WERI-Rb-1 (cell line): ENCODE measurements at places on chromosomes 11 and 22.

DNA sequence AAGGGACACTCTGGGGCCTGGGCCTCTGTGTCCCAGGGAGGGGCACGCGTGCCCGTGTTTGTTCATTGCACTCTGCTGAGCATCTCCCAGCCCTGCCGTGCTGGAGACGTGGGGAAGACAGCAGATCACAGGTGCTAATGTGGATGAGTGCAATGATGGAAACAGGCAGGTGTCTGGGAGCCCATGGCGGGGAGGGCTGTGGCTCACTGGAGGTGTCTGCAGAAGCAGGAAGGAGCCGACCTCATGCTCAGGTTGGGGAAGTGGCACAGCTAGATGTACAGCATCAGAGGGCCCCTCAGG is 7.9 kb downstream of the TMEM258 start:
- DNase-seq, result no peak

DNA sequence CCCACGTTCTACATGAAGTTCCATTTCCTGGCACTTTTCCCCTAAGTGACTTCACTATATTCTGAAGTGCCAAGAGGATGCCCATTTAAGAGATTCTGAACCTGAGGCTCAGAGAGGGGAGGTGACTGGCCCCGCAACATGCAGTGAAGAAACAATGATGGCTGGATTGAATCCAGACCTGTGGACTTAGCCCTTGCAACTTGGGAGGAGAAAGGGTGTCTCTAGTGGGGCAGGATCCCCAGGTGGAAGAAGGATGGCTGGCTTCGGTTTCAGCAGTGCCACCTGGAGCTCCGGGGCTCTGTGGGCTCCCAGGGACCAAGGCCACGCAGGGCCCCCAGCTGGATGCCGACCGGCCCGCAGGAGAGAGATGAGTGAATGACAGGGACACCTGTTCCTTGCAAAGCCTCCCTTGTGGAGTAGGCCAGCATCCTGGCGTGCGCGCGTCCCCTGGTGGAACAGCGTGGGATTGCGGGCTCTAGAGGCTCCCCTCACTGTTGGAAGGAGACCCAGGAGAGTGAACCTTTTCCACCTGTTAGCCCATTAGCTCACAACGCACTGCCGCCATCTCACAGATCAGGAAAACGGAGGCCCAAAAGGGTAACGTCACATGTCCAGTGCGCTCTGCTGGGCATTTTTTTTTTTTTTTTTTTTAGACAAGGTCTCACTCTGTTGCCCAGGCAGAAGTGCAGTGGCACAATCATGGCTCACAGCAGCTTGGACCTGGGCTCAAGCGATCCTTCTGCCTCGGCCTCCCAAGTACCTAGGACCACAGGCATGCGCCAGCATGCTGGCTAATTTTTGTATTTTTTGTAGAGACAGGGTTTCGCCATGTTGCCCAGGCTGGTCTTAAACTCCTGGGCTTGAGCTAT is 104.7 kb downstream of the KIAA1671 start:
- DNase-seq, result peak; percentile 86

- peak; percentile 65 for DNase-seq
Observed at GRCh38 chr11:72353861-72354260, 80.5 kb downstream of the CLPB start.

DNA sequence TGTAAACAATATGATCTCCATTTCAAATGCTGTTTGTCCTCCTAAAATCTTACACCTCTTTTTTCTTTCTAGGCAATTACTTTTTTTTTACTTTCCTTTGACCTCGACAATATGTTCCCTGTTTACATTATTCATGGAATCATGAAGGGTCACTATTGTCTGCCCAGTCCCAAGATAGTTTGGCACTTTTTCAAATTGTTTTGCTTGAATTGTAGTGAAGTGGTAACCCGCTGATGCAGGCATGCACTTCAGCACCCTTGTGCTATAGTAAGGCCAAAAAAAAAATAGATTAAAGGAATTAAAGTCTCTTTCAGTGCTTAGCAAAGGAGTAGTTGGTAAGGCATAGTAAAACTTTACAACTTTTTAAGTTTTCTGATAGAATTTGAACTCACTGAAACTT is 90.9 kb downstream of the PAX6 start:
- no peak for DNase-seq

GRCh38 chr11:65446446-65447277 is 24.1 kb downstream of the NEAT1 start:
- DNase-seq, result no peak

DNA sequence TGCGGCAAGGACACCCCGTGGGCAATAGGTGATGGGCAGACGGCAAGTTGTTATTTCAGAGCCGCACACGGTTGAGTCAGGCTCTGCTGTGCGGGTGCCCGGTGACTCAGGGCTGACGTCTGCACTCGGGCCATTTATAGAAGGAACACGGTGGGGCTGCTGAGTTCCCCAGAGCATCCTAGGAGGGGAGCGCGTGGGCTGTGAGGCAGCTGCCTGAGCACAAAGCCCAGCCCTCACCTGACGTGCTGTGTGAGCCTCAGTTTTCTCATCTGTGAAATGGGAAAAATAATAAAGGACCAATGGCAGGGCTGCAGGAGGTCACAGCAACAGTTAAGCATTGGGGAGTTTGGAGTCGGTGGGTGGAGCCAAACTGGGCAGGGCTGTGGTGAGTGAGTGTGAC is 11.3 kb upstream of the RHOD start:
- DNase-seq, result no peak

DNA sequence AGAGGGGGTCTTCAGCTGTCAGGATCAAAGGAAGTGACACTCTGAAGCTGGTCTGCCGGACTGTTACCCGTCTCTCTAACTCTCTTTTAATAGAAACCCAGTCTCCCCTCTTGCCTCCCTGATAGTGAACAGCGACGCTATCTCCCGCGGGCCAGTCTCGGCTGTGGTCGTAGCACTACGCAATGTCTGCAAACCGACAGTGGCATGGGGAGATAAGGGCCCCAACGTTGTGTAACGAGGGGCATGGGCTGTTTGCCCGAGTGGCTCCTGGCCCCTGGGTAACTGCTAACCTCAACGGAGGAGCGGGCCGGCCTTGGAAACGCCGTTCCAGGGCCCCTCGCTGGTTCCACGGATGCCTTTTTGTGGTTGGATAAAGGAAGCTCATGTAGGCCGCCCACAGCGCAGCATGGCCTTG is 23.3 kb downstream of the ZBTB16 start:
- no peak for DNase-seq

GRCh38 chr22:24412274-24412673 is 15.1 kb upstream of the ADORA2A start:
- no peak for DNase-seq

- DNase-seq, result no peak
Observed at GRCh38 chr11:72235351-72236057, 8.5 kb downstream of the PHOX2A start.

GRCh38 chr11:96736601-96737000 is 346.8 kb downstream of the JRKL start:
- no peak for DNase-seq

DNA sequence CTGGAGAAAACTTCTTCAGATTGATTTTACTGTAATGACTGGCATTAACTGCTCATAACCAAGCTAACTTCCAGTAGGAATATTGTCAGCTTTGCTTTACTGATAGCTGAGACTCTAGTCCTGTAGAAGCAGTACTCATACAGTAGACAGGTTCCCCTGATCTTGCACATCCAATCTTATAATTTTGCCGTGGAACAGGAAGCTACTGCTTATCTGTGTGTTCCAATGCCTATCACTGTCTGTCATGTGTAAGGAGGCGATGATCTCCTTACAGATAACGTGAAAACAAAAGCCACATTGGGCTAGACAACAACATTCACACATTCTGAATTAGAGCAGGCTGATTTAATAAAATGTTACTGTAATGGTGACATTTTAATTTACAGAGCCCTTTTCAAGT is 13.2 kb downstream of the HSD17B12 start:
- DNase-seq, result no peak

DNA sequence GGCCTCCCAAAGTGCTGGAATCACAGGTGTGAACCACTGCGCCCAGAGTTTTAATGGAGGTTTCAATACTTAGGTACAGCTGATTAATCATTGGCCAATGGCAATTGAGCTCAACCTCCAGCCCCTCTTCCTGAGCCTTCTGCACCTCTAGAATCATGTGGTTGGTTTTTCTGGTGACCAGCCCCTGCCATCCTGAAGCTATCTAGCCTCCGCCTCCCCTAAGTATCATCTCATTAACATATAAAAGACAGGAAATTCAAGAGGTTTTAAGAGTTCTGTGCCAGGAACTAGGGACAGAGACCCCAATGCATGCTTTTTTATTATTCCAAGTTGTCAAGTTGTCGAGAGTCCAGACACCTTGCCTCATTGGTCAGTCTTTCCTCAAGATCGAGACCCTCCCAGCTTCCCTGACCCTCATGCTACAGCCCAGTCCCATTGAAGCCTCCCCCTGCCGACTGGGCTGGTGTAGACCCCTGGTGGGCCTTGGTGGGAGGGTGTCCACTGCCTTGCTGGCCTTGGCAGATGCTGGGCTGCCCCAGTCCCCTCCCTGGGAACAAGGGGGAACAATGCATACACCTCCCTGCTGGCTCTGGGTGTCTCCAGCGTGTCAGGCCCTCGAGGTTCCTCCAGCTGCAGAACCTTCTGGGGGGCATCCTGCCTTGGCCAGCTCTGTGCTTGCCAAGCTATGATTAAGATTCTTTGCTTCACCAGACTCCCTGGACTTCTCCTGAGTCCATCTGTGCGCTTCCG is 148.0 kb downstream of the CTTN start:
- no peak for DNase-seq

GRCh38 chr11:17861036-17861755 is 126.6 kb downstream of the KCNC1 start:
- DNase-seq, result no peak

DNA sequence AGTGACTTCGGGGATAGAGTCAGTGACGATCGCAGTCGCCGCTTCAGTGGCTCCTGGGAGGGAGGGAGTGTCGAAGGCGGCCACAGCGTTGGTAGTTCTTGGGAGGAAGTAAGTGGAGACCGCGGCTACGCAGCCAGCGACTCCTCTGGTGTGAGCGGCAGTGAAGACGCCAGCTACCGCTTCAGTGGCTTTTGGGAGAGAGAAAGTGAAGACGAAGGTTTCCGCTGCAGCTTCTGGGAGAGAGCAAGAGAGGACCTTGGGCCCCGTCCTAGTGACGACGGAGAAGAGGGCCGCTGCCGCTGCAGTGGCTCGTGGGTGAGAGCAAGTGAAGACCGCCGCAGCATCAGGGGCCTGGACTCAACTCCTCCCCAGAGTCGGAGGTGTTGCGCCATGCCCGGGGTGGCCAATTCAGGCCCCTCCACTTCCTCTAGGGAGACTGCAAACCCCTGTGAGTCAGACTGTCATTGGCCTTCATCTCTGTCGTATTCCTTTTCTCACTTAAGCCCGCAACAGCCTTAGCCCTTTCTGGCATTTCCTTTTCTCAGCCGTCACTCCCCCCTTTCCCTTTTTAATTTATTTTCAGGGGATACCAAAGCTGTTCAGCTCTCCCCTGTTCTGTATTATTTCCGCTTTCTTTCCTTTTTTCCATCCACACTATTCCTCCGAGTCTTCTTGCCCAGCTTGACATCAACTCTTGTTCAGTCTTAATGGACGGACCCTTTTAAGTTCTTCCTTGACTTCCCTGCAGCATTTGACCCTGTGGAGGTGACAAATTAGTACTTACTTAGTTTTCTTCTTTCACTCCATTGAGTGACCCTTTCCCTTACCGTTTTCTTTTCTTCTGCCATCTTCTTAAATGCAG is 1.0 kb downstream of the ANKRD42 start:
- DNase-seq, result peak; percentile 33

DNA sequence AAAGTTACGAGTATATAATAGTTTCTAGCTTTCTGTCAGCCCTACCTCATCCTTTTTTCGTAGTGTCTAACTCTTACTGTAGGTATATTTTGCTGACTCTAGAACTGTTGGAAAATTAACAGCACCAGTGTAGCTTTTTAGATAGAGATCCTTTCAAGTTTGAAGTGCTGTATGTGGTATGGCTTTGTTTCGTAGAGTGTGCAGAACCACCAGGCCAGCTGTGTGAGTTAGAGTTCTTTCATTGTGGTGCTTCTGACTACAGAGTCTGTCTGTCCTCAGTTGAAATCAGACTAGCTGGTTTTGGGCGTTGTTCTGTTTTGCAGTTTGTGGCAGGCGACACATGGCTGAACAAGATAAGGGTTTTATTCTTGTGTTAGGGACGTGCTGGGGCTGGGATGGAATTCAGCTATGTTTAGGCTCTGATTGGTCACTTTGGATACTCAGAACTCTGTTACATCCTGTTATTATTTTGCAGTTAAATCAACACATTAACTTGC is 3.2 kb downstream of the ARHGEF12 start:
- DNase-seq, result no peak

DNA sequence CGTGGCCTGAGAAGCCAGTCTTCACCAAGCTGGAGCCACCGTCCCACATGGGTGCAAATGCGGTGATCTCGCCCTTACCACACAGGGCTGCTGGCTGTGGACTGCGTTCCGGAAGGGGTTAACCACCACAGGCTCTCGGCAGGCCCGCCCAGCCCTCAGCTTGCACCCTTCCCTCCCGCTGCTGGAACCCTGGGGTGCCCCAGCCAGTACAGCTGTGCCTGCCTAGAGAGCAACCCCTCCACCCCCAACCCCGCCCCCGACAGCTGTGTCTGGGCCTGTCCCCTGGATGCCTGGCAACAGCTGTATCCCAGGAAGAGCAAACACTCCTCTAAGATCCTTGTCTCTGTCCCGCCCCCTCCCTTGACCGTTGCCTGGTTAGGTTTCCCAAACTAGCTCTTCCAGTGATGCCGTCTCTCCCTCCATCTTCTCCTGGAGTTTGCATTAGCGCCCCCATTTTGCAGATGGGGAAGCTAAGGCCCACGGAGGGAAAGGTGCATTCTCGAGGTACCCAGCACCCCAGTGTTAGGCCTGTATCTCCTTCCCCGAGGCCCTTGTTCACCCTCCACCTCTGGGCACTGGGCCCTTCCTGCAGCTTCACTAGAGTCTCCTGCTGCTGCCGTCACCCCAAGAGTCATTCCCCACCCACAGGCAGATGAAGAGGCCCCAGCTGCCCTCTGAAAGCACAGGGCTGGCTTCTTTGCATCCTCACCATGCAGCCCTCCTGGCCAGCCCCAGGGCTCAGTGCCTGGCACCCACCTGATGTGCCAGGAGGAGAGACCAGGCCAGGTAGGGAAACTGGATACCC is 12.6 kb upstream of the COX8A start:
- no peak for DNase-seq

GRCh38 chr11:1480555-1481482 is 5.8 kb downstream of the MOB2 start:
- DNase-seq, result no peak

- DNase-seq, result no peak
Observed at GRCh38 chr11:126523441-126524205, 168.1 kb downstream of the ST3GAL4 start.

- DNase-seq, result no peak
Observed at GRCh38 chr22:41504816-41505215, 35.9 kb downstream of the ACO2 start.

DNA sequence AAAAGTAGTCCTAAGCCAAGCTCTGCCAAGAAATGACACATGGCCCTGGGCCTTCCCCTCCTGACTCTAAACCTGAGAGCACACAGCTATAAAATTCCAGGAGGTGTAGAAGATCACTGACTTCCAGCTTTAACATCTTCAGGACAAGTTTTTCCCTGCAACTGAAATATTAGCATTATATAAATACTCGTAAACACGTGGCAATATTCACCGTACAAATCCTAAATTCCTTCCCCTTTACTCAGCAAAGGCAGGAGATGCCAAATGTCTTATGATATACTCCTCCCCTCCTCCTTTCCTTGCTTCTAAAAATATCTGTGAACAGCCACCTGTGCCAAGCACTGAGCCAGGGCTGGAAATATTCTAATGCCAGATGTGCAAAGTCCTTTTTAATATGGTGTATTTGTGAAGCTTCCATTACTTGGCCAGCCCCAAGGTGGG is 194.0 kb downstream of the LARGE1 start:
- no peak for DNase-seq

GRCh38 chr22:38971202-38971601 is 10.9 kb upstream of the APOBEC3B start:
- no peak for DNase-seq
